ENCODE measurements at places on chromosomes 12 and 14.

DNA sequence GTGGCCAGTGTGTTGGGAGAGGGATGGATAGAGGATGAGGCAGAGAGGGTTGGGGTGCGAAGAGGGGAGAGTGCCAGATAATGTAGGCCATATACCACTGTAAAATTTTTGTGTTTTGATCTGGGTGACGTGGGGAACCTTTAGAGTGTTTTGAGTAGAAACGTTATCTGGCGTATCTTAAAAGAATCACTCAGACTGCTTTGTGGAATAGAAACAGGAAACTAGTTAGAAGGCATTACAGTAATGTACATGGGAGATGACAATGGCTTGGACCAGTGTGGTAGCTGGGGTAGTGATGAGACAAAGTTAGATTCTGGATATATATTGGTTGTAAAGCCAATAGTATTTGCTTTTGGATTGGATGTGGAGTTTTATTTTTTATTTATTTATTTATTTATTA is 20.6 kb downstream of the ATF1 start:
- DNase-seq: no peak

DNA sequence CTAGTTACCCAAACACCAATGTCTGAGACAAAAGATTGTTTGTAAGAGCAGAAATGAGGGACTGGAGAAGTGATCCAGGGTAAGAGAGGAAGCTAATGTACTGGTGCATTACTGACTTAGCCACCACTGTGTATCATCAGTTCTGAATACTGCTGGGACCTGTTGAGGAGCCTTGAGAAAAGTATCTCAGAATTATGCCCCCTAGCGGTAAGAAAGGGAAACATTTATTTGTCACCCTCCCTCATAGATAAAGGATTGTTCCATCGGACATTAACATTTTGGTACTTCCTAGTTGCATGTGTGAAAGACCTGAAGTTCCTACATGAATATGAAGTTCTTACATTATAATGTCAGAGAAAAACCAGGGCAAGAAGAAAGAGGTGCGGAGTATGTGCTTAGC is 612.5 kb downstream of the FSCB start:
- DNase-seq: no peak

GRCh38 chr12:32309811-32310736 is 89.3 kb upstream of the FGD4 start:
- no peak for DNase-seq

DNA sequence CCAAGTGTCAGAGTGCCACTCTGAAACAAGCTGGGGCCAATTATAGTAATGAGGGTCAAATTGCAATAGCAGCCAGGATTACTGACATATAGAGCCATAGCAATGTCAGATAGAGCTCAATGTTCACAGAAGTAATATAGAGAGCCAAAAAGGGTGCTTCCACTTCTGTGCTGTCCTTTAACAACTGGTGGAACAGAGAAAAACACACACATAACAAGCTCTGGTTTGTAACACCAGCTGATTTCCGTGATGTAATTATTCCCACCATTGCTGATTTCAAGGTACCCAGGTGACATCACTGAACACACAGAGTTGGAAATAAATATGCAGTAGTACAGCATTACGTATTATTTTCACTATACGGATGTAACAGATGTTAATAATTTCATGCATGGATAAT is 3.0 kb upstream of the CLEC2B start:
- DNase-seq: no peak
